Activated CD4-positive, alpha-beta T cell treated with anti-CD3 and anti-CD28 coated beads for 36 hours (primary cell): ENCODE measurements at places on chromosomes 1 and 21.

DNA sequence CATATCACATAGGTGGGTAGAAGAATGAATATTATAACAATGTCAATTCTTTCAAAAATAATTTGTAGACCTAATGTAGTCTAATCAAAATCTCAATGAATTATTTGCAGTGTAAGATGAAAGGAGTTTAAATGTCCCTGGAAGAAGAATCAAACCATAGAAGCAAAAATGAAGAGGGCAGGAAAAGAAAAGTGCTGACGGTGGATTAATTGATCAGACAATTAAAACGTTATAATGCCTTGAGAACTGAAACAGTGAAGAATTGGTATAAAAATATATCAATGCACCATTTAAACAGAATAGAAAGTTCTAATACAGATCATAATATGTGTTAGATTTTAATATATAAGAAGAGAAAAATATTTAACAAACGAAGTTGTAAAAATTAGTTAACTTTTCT is 109.8 kb downstream of the TYW3 start:
- no peak for DNase-seq

GRCh38 chr1:54835970-54836369 is 34.8 kb upstream of the TTC22 start:
- no peak for DNase-seq

DNA sequence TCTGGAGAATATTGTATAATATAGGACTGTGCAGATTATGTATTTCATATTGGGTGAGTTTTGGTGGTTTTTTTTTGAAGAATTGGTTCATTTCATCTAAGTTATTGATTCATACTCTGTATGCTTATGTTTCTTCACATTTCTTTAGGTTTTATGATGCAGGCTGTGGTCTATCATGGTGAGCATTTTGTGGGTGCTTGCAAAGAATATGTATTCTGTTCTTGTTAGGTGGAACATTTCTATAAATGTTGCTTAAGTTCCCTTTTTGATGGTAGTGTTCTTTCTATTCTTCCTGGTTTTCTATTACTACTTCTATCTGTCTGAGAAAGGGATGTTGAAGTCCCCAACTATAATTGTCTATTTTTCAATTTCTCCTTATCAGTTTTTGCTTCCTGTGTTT is 42.6 kb downstream of the PKN2 start:
- DNase-seq: no peak

- DNase-seq: no peak
Measured at GRCh38 chr1:117301901-117302300, 65.3 kb upstream of the MAN1A2 start.

DNA sequence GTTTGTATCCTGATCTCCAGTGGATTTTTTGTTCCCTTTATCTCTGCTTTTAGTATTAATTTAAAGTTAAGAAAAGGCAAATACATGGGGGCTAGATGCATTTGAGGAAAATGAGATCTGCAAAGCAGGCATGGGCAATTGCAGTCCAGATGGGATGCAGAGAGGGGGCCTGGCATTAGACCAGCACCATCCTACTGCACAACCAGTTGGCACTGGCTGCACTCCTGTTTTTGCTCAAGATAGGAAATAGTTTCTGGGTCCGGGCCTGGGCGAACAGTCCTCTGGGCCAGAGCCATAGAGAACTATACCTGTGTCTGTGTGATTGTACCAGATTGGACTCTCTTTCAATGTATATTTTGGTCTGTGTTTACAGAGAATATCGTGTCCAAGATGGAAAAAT is 34.0 kb upstream of the LEPR start:
- no peak for DNase-seq

- DNase-seq: no peak
Measured at GRCh38 chr21:39961251-39961650, 94.0 kb downstream of the PCP4 start.

DNA sequence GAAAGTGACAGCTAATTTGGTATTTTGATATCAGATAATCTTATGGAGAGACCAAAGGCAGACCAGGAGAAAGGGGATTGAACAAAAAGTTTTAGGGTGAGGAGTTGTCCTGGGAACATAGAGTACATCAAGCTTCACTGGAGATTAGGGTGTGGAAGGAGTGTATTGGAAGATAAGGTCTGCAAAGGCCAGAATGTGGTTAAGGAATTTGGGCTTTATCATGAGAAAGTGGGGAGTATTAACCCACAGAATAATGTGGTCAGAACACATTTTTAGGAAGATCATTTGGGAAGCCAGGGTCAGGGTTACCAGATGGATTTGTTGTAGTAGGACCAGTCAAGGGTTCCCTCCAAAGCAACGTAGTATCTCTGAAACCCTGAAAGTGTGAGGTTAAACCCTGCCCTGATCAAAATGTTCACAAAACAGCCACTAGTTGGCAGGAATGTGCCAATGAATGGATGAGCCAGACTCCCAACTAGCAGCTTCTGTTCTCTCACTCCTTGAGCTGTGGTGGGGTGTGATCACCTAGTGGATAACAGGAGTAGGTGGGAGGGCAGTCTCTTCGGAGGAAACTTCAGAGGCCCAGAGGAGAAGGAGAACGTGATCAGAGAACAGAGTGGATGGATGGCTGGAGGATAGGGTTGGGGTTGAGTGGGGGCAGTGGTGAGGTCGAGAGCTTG is 35.8 kb downstream of the SLC2A1 start:
- peak; percentile 74 for DNase-seq

GRCh38 chr1:88982055-88982454 is 10.4 kb downstream of the KYAT3 start:
- DNase-seq: no peak

- no peak for DNase-seq
Measured at GRCh38 chr1:43274804-43275180, 5.0 kb downstream of the TMEM125 start.

GRCh38 chr1:107875689-107876088 is 89.3 kb downstream of the VAV3 start:
- no peak for DNase-seq

DNA sequence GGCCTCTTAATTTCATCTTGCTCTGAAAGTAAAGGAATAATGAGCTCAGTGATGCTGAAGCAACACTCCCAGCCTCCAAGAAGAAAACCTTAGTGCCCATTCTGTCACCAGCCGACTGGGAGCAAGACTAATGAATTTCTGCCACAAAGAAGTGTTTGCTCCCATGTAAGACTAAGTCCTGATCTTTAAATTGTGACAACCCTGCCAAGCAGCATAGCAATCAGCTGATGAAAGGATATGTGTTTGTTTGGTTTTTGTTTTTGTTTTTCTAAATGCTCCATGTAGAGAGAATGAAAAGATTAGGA is 113.7 kb upstream of the PALMD start:
- no peak for DNase-seq

DNA sequence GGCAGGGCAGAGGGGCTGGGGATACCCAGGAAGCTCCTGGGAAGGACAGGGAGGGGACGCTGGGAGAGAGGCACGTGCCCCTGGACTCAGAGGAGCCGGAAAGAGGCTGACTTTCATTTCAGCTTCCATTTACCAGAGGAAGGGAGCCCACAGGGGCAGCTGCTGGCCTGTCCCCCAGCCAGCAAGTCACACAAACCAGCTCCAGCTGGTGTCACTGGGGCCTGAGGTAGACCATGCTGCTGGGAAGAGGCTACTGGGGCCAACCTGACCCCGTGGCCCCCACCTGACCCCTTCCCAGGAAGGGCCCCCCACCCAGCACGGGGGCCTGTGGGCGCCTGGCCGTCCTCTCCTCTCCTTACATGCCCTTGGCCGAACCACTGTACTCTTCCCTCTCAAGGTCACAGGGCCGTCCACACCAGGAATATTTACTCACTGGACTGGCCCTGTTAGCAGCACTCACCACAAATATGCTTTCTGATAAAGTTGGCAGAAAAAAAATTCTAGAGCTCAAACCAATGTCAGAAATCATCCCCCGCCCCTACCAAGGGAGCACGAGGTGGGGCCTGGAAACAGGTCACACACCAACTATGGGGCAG is 110.5 kb downstream of the CASZ1 start:
- DNase-seq: no peak

DNA sequence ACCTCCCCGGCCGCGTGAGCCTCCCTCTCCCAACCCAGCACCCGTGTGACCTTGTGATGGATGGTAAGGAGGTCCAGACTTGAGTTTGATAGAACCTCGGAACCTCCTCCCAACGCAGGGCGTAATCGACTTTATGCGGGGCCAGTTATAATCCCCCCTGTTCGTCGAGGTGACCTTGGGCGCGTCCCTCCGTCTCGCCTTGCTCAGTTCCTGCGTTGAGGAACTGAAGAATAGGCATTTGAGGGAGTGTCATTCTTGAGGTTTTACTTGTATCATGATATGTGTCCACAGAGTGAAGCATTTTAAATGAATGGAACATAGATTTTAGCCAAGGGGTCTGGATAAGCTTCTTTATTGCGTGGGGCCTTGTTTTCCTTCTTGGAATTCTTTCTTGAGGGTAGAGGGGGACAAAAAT is 433 bp downstream of the TIMM17A start:
- no peak for DNase-seq

DNA sequence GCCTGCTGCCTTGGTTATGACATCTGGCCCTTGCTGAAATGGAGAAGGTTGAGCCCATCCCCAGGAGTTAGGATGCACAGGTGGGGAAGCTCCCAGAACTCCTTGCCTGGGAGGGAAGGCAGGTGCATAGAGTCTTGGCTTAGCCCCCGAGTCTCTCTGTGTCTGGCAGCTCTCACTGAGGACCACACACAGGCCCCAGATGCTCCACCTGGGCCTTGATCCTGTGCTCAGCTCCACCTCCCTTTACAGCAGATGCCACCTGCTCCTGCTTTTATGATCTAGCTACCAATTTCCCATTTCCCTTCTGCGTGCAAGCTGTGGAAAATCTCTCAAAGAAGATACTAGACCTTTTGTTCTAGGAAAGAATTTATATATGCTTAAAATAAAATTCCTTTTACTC is 28.8 kb upstream of the KCNJ6 start:
- no peak for DNase-seq

DNA sequence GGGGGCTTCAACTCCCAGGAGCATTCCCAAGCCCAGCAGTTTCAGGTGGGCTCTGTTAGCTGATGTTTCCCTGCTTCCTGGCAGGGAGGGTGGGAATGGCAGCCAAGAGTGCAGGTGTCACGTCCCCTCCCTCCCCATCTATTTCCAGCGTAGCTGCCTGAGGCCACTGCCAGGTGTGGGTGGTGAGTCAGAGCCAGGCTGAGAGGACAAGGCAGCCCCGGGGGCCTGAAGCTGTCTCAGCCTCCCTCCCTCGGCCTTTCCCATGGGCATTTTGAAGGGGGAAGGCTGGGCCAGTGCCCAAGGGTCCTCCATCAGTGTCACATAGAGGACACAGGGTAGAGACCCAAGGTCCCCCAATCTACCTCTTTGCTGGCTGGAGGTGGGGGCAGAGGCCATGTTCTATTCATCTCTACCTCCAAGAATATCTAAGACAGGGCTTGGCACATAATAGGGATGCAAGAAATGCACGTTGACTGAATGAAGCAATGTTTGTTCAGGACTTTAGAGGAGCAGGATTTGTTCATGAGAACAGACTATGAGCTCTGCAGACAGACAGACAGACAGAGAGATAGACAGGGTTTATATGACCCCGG is 34.4 kb upstream of the ID3 start:
- peak; percentile 55 for DNase-seq

GRCh38 chr1:44707112-44707881 is 23.7 kb downstream of the RNU5D-1 start:
- no peak for DNase-seq

- DNase-seq: no peak
Measured at GRCh38 chr1:235932090-235932510, 65.4 kb upstream of the LYST start.

DNA sequence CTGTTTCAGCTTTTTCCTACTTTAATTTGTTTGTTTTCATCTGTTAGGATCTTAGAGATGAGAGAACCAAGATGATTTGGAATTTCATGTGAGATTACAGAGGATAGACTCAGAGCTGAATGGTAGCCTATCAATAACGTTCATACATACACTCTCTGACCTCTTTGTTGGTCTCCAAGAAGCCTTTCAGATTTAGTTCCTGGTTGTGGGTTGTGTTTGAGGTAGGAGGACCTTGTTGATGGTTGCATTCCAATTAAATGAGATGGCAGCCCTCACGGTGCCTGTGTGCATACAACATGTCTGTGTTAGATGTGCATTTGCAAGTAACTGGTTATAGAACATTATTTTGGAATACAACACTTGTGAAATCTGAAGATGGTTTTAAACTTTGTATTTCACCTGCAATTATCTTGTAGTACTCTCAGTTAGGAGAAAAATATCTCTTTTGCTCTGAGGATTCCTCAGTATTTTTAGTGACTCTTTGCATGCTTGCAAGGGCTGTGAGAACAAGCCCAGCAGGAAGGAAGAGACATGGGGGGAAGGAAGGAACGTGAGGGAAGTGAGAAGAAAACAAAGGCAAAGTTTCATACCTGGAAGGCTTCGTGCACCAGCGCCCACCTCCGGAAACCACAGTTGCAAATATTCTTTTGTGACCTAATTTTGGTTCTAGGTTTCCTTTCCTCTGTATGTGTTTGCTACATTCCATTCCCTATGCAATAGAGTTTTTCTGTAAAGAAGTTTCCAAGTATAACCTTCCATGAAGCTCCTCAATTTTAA is 291.8 kb downstream of the DISC1 start:
- peak; percentile 47 for DNase-seq

DNA sequence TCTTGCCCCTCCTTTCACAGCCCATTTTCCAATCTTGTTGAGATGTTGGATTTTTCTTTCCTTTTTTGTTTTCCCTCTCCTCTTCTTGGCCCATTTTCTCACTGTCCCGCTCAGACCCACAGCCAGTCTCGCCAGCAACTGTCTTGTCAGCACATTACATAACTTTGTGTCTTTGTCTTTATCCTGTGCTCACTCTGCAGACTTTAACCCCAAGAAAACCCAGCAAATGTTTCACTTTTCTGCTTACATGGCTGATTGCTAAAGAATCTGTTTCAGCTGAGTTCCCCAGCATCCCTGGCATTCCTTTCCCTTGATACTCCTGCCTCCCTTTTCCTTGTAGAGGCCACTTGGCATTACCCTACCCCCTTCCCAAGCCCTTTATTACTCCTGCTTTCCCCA is 74.6 kb downstream of the ZNF648 start:
- DNase-seq: no peak

- peak; percentile 65 for DNase-seq
Measured at GRCh38 chr1:209751627-209752231, 4.1 kb upstream of the TRAF3IP3 start.

DNA sequence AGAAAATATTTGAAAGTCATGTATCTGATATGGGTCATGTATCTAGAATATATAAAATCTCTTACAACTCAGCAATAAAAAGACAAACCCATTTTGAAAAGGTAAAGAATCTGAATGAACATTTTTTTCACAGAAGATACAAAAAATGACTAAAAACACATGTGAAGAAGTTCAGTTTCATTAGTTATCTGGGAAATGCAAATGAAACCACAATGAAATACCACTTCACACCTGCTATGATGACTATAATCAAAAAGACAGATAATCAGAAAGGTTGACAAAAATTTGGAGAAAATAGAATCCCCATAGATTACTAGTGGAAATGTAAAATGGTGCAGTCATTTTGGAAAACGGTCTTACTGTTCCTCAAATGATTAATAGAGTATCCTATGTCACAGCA is 631.0 kb downstream of the MRPL39 start:
- no peak for DNase-seq

GRCh38 chr1:30779294-30780071 is 21.9 kb upstream of the LAPTM5 start:
- peak; percentile 95 for DNase-seq

- DNase-seq: no peak
Measured at GRCh38 chr1:14594045-14594444, 4.4 kb upstream of the KAZN start.
